HuH-7 (cell line): ENCODE measurements at places on chromosomes 2 and 18.

- DNase-seq, result no peak
Observed at GRCh38 chr2:1484131-1484884, 71.0 kb downstream of the TPO start.

- no peak for DNase-seq
Observed at GRCh38 chr2:27255187-27255586, 7.7 kb downstream of the SLC30A3 start.

DNA sequence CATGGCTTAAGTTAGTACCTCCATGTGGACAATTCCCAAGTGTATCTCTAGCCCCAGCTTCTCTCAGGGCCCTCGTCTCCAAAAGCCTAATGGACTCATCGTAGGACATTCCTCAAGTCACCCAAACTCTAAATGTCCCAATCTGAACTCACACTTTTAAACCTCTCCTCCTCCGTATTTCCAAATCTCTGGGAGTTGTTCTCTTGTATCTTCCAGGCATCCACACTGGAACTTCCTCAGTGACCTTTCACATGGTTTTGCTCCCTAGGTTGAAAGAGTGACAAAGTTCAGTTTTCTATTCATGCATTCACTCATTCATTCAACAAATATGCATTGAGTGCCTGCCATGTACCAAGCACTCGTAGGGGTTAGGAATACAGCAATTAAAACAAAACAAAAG is 220.2 kb downstream of the ALPK2 start:
- no peak for DNase-seq

- peak; percentile 23 for DNase-seq
Observed at GRCh38 chr2:28662468-28663181, 89.0 kb upstream of the PPP1CB start.

DNA sequence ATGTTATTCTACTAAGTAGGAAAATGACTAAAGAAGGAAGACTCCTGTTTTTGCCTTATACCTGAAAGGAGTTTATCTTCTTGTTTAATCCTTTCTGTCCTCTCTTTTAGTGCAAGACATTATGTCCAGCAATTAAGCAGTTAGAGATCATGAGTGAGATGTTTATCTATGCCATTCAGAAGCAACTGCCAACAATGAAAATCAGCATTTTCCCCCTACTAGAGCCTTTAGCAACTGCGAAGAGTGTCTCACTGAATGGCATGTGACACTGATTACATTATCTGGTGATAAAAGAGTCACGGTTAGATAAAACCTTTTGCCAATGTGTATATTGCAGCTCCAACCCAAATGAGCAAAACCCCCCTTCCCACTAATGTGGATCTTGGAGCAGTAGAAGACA is 357.7 kb upstream of the SYT4 start:
- DNase-seq, result no peak

GRCh38 chr2:176246331-176246730 is 22.9 kb upstream of the MTX2 start:
- DNase-seq, result no peak

DNA sequence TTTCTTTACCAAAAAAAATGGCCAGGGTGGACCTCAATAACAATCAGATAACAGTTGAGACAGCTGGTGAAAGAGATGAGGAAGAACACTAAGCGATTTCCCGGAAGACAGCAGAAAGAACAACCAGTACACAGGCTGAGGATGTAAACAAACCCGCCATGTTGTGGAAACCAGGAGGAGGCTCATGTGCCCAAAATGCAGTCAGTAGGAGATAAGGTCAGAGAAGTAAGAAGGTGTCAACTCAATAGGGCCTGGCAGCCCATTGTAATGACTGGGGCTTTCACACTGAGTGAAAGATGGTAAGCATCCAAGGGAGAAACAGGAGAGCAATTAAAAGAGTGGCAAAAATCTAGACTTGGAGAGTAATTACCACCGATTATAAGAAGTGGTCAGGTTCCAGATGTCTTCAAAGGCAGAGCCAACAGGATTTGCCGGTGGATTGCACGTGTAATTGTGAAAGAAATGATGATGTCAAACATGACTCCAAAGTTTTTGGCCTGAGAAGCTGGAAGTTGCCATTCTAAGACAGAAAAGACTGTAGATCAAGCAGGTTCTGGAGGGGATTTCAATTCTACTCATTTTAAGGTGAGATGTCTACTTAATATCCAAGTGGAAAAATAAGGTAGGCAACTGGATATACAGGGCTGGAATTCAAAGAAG is 77.7 kb upstream of the CYP1B1 start:
- no peak for DNase-seq

DNA sequence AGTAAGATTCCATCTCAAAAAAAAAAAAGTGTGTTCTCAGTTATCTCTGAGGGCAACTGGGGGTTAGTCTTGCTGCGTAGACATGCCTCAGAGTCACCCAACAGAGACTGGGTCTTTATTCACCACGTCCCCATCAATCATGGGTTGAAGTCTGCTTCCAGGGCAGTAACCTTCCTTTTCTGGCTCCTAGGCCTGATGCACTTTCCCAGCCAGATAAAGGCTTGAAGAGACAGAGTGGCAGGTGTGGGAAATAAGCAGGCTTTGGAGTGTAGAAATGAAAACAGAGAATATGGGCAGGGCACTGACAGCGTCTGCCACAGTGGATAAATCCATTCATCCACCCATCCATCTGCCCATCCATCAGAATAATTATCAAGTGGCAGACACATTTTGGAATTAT is 134.1 kb upstream of the LGALSL start:
- no peak for DNase-seq

DNA sequence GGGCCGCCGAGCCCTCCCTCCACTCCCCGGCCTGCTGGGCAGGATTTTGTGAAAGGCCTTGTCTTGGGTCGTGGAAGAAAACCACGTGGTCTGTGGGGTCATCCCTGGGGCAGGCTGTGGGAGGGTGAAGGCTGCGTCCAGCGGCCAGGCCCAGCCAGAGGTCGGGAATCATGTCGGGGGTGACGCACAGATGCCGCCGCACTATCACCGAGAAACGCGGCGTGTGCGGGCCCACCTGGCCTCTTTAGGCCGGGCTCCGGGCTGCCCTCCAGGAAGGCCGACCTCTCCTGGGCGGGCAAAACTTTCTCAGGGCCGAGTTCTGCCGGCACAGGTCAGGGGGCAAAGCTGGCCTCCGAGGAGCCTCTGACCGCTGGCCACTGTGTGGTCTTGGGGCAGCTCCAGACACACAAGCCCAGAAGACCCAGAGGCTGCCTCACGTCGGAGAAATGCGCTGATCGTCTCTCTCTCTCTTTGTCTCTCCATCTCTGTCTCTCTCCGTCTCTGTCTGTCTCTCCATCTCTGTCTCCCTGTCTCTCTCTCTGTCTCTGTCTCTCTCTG is 28.4 kb downstream of the NFATC1 start:
- no peak for DNase-seq

- no peak for DNase-seq
Observed at GRCh38 chr2:176443946-176444345, 174.7 kb downstream of the MTX2 start.

GRCh38 chr18:68937029-68937599 is 139.2 kb downstream of the CCDC102B start:
- DNase-seq, result no peak

DNA sequence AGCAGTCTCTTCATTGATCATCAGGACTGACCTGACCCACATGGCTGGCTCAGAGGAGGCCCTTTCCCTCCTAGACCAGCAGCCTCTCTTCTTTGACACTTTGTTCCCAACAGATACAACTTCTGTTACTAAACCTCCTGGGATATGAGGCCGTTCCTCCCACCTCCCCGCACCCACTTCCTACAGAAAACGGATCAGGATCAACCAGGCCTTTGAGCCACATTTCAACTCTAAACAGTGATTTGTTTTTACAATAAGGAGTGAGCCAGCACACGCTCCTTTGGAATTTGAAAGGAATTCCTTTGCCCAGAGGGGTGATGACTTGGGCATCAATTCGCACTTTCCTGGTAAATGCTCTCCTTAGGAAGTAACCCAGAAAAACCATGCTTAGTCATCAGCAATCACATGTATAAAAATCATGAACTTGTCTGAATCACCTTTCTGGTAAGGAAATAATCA is 180.4 kb downstream of the FAM124B start:
- DNase-seq, result no peak

DNA sequence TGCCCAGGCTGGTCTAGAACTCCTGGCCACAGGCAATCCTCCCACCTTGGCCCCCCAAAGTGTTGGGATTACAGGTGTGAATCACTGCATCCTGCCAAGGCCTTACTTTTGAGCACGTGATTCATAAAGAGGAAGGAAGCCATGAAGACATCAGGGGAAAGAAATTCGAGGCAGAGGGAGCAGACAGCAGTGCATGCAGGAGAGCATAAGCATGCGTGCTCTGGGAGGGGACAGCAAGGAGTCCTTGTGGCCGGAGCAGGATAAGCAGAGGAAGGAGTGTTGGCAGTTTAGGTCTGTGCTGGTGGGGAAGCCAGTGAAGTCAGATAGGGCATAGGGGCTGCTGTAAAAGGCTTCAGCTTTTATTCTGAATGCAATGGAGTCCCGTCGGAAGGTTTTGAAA is 400.5 kb upstream of the RAB12 start:
- DNase-seq, result no peak

DNA sequence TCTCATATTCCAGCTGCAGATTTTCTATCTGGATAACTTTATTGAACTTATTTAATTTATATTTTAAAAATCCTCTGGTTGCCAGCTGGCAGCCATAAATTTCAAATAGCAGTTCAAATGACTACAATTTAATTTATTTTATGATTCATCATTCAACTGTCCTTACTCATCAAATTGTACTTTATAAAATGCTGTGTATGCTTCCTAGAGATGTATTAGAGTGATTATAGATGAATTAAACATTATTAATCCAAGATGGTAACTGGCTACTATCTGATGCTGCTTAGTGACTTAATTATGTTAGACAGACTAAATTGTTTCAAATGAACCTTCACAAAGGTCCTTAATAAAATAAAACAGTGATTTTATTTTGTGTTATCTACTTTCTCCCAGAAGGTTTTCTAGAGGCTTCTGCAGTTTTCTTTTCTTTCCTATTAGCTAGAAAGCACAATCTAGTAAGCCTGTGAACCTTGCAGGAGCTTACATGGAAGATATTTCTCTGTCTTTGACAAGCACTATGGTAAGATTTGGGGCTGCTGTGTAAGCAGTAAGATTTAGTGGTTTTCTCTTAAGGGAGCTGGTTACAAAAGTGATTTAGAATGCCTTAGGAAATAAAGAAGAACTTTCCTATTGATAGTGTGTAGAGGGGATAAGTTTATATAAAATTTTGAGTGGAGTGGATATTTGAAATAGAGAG is 322.3 kb downstream of the FSIP2 start:
- DNase-seq, result no peak

- no peak for DNase-seq
Observed at GRCh38 chr18:23548275-23548674, 38.0 kb downstream of the NPC1 start.
